ENCODE measurements at places on chromosomes 3 and 15.

- no peak for DNase-seq
Observed at GRCh38 chr3:76051145-76051544, 265.8 kb upstream of the ZNF717 start.

DNA sequence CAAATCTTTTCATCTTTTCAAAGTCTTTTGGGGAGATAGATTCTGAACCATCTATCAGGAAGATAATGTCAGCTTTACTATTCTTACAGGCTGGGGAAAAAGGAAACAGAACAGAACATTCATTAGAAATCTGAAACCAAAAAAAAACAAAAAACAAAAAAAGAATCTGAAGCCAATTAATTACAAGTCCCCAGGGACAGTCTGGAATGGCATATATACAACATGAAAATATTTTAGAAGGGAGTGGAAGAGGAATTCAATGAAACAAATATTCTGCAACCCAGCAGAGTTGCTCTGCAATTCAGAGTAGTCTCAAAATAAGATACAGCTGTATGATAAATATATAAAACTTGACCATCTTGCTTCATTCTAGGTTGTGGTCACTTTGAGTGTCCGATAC, 41.7 kb upstream of the CAPN7 start:
- no peak for DNase-seq

DNA sequence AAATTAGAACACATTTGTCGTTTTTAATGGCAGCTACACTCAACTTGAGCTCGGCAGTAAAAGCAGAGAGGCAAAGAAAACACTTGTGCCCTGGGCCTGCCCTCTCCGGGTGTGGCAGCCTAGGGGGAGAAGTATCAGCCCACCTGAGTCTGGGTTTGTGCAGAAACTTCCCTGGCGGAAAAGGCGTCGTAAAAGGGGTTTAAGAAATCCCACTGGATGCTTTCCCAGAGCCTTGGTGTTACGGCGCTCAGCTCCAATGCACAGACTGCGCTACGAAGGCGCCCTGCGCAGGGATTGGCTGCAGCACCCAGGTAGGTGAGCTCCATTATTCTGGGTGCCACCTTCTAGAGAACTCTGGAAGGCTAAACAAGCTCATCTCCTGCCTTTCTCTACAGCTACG, 461.5 kb upstream of the NR2F2 start:
- DNase-seq: no peak

DNA sequence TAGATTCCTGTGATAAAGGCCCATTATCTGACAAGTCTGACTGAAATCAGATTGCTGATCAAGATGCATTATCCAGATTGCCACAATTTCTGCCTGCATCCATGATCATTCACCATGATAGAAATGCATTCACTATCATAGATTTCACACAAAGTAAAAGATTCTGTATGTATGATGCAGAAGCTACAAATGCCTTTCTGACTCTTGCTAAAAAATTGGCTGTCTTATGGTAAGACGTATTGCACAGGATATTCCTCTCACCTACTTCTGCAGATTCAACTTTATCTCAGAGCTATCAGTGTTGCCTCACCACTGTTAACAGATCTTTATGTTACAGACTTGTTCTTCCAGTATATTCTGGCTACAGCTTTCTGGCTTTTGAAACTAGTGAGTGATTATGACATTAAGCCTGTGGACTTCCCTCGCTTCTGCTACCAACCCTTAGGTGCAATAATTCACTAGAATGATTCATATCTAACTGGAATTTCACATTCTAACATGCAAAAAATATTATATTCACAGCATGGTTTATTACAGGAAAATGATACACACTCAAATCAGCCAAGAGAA, 955.3 kb downstream of the EPHA3 start:
- DNase-seq: no peak

DNA sequence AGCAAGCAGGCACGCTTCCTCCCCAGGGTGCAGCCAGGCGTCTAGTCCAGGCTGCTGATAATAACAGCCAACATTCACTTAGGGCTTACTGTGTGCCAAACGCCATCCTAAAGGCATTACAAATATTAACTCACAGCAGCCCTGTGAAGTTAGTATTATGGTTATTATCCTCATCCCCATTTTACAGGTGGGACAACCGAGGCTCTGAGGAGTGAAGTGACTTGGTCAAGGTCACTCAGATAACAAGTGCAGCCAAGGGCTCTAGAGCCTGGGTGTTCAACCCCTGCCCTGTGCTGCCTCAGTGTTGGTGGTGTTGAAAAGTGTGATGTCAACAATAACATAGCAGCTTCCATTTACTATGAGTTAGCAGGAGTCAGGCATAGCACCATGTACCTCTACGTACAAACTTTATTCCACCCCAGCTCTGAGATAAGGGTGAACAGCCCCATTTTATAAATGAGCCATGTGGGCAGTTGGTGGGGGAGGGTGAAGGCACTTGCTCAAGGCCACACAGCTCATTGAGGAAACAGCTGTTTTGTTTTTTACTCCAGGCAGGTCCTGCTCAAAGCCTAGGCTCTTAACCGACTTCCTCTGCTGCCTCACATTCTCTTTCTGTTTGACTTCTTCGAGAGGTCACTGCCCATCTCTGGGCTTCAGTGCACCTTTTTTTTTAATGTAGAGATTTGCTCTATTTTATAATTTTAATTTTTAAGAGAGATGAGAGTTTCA, 24.0 kb upstream of the TRH start:
- no peak for DNase-seq

DNA sequence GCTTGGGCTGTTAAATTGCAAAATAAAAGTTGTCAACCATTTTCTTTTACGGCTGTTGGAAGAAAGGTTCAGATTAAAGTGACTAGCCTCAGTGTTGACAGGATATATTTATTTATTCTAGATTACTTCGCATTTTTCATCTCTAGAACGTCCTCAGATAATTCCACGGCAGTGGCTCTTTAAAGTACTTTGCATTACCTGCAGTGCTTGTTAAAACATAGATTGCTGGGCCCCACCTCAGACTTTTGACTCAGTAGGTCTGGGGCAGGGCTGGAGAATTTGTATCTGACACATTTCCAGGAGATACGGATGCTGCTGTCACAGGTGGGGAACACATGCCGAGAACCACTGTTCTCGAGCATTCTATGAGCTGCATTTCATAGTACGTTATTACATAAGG, 292.7 kb downstream of the EDEM1 start:
- DNase-seq: no peak

GRCh38 chr3:196159952-196160804, 51.0 kb downstream of the ZDHHC19 start:
- DNase-seq: no peak

GRCh38 chr3:126130981-126131745, 47.2 kb upstream of the SLC41A3 start:
- no peak for DNase-seq

DNA sequence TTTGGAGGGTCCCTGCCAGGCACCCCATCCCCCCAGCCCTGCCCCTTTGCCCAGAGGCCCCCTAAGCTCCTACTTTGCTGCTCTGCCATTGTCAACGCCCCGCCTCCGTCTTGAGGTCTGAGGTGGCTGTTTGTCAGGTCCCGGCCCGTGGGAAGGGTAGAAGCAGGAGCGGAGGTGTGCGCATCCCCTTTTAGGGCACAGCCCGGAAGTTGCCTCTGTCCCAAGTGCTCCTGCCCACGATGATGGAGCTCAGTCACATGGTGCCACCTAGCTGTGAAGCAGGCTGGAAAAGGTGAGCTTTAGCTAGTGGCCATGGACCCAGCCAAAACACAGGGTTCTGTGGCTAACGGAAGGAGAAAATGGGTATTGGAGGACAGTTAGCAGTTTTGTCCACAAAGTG, 28.5 kb upstream of the LCTL start:
- no peak for DNase-seq

DNA sequence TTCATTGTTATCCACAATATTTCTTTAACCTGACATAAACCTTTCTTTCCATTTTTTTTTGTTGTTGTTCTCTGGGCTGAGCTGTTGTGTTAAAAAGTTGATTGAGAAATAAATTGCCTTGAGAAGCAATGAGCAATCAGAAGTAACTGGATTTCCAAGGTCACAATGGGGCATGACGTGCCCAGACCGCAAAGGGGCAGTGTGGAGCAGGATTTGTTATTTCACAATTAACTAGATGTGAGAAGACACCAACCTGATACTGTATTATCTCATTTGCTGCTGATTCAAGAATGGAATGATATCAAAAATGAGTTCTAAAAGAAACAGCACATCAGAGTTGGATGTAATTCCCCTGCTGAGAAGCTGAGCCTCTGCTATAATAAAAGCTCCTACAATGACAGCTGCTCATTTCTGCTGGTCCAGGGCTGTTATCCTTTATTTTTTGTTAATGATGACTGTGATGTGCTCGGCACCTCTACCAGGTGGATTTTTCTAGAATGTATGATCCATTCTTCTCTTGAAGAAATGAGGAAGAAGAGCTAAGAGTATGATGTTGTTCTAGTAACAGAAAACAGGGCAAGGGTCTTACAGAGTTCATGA, 28.1 kb downstream of the CPNE4 start:
- no peak for DNase-seq

- no peak for DNase-seq
Observed at GRCh38 chr15:66388043-66388363, 1.3 kb downstream of the MAP2K1 start.

GRCh38 chr3:194100856-194101390, 35.0 kb upstream of the HES1 start:
- no peak for DNase-seq

DNA sequence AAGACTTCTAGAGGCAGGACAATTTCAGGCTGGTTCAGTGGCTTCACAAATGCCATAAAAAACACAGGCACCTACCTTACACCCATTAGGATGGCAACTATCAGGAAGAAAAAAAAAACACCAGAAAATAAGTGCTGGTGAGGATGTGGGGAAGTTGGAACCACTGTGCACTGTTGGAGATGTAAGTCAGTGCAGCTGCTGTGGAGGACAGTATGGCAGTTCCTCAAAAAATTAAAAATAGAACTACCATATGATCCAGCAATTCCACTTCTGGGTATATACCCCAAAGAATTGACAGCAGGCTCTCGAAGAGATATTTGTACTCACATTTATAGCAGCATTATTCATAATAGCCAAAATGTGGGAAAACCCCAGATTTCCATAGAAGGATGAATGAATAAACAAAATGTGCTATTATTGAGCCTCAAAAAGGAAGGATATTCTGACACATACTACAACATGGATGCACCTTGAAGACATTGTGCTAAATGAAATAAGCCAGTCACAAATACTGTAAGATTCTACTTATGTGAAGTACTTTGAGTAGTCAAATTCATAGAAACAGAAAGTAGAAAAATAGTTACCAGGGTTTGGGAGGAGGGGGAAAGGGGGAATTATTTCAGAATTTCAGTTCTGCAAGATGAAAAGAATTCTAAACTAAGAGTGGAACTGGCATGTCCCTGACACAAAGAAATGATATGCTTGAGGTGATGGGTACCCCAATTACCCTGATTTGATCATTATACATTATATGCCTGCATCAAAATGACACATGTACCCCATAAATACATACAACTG, 40.9 kb downstream of the NR1D2 start:
- no peak for DNase-seq

DNA sequence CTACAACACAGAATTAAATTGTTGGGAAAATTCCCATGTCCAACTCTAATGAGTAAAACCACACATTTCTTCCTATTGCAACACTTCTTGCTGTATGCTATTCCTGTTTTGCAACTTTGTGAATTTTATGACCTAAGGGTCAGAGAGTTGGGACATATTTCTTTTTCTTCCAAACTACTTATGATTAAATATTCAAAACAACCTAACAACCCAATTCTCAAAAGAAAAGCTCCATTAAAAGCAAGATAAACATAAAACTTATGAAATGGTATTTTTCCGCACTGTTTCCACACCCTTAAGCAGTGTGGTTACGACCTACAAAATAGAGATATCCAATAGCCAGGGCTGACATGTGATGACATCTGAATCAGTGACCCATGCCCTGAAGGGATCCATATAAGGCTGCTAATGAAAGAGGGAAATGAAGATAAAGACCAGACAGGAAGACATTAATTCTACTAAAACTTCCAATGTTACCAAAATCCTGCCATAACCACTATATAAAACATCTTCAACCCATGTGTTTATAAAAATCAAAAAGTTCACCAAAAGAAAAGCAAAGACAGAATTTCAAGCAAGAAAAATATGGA, 45.6 kb downstream of the DMXL2 start:
- DNase-seq: no peak

GRCh38 chr3:148233403-148233802, 464.3 kb upstream of the AGTR1 start:
- no peak for DNase-seq

DNA sequence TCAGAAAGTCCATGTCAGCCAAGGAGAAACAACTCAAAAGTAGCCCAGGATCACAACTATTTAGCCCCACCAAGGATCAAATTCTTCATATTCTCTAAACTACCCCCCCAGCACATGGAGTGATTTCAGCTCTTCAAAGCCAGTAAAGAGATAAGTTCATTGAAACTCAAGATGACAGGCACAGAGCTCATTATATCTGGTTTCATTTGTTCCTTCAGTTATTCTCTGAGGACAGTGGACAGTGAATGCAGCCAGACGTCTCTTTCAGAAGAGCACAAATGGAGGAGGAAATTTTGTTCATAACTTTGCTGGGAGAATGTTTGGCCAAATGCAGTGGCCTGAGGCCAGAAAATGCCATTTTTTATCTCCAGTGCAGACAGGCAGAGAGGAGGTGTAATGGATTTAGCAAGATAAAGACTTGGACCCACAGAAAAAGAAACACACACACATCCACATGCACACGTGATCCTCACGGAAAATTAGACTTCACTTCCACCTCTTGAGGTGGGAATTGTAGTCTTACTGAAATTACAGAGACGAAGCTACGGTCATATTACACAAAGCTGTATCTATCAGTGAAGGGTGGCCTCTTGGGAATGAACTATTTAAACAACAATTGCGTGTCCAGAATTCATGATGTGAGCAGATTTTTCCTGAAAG, 64.6 kb downstream of the HES1 start:
- DNase-seq: no peak

DNA sequence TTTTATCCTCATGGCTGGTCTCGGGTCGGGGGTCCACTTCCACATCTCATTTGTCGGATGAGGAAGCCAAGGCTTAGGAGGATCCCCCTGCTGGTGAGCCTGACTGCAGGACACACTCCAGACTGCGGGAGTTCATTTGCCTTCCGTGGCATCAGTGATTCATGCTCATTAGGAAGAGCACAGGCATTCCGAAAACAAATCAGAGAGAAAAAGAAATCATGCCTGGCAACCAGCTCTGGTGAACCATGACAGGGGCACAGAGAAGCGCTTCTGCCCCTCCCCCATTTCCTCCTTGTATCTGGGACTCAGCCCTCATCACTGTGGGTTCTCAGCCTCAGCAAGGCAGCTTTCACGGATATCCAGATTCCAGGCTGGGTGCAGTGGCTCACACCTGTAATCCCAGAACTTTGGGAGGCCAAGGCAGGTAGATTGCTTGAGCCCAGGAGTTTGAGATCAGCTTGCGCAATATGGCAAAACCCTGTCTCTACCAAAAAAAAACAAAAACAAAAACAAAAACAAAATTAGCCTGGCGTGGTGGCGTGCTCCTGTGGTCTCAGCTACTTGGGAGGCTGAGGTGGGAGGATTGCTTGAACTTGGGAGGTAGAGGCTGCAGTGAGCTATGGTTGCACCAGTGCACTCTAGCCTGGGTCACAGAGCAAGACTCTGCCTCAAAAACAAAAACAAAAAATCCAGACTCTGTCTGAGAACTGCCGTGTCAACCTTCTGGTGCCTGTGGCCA, 28.4 kb downstream of the IRAK2 start:
- DNase-seq: peak; percentile 66

GRCh38 chr3:42119561-42120355, 28.6 kb downstream of the TRAK1 start:
- DNase-seq: no peak

- DNase-seq: no peak
Observed at GRCh38 chr3:76134166-76134565, 348.8 kb upstream of the ZNF717 start.

All from stimulated activated CD4-positive, alpha-beta T cell treated with anti-CD3 and anti-CD28 coated beads, Interleukin-1b, Interleukin-23, amount 100 ng/mL, for 24 hours (primary cell).